Stimulated activated CD8-positive, alpha-beta memory T cell treated with anti-CD3 and anti-CD28 coated beads, Interleukin-4, amount 100 ng/mL, for 48 hours (primary cell): ENCODE measurements at places on chromosomes 5 and 9.

GRCh38 chr5:132640613-132641012, 17.4 kb upstream of the IL13 start:
- no peak for DNase-seq

DNA sequence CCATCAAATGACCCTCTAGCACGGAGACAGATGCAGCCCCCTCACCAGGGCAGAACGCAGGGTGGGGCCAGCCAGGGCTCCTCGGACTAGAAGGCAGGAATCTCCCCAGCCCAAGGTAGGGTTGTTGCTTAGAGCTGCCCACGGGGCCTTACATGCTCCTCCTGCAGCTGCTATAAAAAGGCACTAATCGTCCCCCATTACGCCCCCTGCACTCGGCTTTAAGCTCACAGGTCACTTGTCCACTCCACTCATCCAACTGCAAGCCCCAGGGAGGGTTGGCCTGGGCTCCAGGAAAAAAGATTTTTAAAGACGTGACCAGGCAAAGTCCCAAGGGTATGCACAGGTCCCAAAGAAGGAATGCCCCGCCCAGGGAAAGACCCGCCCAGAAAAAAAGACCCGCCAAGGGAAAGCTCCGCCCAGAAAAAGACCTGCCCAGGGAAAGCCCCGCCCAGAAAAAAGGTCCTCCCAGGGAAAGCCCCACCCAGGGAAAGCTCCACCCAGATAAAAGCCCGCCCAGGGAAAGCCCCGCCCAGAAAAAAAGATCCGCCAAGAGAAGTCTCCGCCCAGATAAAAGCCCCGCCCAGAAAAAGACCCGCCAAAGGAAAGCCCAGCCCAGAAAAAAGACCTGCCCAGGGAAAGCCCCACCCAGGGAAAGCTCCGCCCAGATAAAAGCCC, 11.1 kb downstream of the GRIN1 start:
- DNase-seq: peak; percentile 82

- no peak for DNase-seq
Observed at GRCh38 chr5:81014348-81014747, 54.2 kb downstream of the RASGRF2 start.

DNA sequence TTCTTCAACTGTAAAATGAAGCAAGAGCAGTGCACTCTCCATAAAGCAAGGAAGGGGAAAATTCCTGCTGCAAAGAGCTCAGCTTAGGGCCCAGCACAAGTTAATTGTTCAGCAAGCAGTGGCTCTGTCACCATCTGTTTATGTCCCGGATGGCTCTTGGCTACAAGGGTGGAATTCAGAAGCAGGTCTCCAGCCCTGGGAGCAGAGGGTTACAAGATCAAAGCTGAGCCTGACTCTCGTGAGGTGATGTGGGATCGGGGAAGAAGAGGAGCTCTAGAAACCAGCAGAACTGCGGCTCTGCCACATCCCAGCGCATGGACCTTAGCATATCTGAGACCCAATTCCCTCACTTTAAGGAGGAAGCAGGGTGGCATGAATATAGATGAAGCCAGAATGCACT, 25.2 kb upstream of the OLFM1 start:
- no peak for DNase-seq

GRCh38 chr5:143074414-143074996, 304.3 kb downstream of the ARHGAP26 start:
- DNase-seq: no peak

DNA sequence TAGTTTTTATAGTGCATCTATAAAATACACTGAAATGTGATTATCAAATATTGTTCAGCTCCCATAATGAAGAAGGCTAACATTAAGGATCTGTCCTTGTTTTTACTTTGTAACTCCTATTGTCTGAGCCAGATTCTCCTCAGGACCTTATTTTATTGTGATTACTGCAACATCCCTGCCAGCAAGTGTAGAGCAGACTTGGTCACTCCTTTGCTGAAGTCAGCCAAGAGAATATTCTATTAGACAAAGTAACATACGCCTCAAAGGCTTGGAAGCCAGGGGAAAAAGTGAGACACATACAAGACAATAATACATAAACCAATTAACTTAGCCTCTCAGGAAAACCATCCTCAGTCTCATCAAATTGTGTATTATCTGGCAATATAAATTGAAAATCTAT, 269.6 kb downstream of the ARL15 start:
- no peak for DNase-seq

DNA sequence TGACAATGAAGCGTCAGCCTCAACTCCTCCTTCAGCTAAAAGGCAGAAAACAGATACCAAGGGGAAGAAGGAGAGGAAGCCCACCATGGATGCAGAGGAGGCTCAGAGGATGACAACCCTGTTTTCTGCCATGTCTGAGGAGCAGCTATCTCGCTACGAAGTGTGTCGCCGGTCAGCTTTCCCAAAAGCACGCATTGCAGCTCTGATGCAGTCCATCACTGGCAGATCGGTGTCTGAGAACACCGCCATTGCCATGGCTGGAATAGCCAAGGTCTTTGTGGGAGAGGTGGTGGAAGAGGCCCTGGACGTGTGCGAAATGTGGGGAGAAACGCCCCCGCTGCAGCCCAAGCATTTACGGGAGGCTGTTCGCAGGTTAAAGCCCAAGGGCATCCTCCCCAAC, 968 bp downstream of the TAF11L11 start:
- no peak for DNase-seq
